ENCODE measurements at places on chromosomes 7 and 10.

DNA sequence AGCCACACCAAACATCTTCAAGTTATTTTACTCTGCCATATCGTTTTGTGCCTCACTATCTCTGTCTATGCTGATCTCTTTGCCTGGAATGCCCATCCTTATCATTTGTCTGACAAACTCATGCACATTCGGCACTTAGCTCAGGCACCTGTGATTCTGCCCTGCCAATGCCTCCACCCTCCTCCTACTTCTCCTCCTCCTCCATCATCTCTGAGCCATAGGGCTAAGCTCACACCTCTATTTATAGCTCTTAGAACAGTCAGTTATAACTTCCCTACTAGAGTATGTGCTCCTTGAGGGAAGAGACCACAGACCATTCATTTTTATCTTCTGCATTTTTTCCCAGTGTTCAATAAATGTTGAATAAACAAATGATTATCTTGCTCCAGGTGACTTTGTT, 51.2 kb upstream of the CDK13 start:
- DNase-seq = no peak

DNA sequence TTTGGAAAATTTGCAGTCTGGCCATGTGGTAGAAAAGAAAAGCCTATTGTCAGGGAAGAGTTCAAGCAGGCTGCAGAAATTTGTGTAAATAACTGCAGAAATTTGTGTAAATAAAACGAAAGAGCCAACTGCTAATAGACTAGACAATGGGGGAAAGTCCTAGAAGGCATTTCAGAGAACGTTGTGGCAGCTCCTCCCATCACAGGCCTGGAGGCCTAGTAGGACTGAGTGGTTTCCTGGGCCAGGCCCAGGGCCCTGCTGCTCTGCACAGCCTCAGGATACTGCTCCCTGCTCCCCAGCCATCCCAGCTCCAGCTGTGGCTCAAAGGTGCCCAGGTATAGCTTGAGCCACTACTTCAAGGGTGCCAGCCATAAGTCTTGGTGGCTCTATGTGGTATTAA, 50.9 kb downstream of the RSBN1L start:
- no peak for DNase-seq

GRCh38 chr7:129343099-129343700, 91.0 kb upstream of the STRIP2 start:
- peak; percentile 52 for DNase-seq

DNA sequence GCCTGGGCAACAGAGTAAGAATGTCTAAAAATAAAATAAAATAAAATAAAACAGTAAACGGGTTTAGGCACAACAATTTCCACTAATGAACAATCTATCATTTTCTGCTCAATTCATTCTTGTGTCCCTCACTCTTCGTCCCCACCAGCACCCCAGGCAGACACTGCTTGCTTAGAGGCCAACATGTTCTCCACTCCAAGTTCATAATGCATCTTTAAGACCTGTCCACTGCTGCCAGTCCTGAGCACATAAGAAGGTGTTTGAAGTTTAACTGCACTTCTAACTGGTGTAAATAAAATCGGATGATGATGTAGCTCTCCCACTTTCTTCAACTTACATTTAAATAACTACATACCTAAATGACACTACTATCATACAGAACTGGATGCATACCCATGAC, 13.2 kb downstream of the PDLIM1 start:
- DNase-seq = no peak

DNA sequence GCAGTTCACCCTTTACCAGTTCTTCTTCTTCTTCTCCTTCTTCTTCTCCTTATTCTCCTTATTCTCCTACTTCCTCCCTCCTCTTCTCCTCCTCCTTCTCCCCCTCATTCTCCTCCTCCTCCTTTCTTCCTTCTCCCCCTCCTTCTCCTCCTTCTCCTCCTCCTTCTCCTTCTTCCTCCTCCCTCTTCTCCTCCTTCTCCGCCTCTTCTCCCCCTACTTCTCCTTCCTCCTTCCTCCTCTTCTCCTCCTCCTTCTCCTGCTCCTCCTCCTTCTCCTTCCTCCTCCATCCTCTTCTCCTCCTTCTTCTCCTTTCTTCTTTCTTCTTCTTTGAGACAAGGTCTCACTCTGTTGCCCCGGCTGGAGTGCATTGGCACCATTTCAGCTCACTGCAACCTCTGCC, 58.0 kb upstream of the LRGUK start:
- DNase-seq = no peak

- no peak for DNase-seq
These were observed 89.9 kb downstream of the CHST15 start for GRCh38 chr10:124003481-124003870.

DNA sequence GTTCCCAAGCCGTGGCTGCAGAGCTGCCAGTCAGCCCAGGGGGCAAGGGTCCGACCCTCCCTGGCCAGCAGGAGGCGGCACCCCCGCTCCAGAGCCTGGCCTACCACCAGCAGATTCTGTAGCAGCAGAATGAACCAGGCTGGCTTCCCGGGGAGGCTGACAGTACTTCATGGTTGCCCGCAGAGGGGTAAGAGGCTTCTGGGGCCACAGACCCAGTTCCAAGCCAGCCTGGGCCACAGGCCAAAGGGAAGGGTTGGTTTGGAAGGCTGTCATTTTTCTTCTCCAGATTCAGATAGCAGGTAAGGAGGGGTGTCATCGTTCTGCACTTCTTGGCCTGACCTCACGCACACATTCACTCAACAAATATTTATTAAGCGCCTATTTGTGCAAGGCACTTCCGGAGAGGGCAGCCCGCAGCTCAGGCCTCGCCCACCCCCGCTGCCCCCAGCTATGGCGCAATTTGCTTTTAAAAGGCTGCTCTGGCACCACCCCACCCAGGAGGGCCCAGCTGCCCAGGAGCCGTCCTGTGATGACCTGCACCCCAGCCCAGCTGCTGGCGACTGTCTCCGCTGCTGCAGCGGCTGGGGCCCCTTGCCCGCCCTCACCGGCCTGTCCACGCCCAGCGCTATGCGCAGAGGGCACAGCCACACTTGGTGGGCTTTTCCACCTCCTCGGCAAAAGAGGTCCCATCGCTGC, 168.5 kb downstream of the LCOR start:
- DNase-seq = peak; percentile 29

GRCh38 chr7:123770378-123770777, 21.6 kb upstream of the WASL start:
- peak; percentile 37 for DNase-seq

DNA sequence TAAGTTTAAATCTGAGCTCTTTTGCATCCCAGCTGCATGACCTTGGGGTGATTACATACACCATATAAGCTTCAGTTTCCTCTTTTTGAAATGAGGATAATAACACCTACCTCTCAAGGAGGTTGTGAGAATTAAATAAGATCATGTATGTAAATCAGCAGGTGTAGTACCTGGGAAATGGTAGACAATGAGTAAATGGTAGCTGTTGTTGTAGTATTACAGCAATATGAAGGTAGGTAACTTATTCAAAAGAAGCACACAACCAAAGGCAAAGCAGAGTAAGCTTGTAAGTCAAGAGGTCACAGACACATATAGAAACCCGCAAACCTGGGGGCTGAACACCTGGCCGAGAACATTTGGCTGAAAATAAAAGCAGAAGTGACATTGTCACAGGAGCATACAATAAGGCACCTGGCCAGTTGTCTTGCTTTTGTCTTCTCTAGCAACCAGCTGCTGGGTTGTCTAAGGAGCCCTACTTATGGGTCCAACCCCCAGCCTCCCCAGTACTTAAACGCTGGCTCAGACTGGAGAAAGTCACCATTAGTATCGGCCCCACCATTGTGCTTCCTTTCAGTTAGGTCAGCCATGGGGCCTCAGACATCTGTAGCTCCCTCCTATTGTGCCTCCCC, 203.6 kb upstream of the MKLN1 start:
- DNase-seq = no peak

DNA sequence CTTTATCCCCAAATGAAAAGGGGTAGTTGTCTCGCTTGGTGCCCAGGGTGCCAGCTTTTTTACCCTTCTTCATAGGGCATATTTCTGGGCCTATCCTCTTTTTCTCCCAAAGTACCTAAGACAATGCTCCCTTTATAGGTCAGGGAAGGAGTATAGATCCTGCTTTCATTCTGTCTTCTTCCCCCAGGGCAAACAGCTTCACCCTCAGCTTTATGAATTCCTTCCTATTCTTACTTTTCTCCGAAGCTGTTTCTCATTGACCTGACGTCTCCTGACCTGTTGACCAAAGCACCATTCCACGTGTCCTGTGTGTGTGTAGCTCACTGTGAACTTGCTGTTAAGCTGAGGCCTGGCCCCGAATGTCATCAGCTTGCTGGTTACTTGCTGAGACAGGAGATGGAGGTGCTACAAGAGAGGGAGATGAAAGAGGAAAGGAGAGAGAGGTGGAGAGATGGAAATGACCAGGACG, 48.9 kb downstream of the PYROXD2 start:
- no peak for DNase-seq

DNA sequence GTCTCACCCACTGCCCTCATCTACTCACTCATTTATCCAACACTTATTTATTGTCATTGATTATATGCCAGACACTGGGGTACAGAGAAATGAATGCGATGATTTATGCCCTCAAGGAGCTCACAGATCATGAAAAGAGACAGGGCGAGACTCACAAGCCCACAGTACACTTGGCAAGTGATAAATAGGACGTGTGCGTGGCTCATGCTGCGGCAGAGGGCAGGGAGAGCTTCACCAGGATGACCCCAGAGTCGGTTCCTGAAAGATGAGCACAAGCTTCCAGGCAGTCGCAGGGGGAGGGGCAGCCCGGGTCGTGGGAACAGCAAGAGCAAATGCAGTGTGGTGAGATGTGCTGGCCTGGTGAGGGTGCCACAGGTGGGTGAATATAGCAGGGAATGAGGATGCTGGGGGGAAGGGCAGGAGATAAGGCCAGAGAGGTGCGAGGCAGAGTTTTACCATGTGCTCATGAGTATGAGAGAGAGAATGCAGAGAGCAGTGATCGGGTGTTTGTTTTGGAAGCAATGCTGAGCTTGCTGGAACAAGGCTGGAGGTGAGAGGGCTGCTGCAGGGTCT, 70.9 kb downstream of the ATXN7L1 start:
- DNase-seq = no peak

DNA sequence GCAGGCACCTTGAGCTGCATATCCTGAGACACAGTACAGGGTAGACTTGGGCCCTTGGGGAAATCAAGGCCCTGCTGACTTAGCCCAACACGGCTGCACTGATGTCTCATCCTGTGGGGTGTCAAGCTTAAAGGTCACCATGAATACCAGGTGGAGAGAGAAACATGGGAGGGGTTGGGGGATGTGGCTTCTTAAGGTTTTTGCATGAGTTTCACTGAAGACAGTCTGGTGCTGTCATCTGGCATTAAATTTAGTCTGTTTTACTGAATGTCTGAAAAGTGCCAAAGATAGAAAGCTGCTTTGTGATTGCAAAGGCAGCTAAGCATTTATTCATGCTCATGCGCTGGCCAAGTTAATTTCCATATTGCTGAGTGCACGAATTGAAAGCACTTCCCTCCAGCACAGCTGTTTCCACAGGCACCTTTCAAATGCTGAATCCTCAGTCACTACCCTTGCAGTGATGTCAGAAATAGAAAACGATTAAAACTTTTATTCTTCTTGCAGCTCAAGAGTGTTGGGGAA, 102.1 kb downstream of the OSBPL3 start:
- DNase-seq = no peak

DNA sequence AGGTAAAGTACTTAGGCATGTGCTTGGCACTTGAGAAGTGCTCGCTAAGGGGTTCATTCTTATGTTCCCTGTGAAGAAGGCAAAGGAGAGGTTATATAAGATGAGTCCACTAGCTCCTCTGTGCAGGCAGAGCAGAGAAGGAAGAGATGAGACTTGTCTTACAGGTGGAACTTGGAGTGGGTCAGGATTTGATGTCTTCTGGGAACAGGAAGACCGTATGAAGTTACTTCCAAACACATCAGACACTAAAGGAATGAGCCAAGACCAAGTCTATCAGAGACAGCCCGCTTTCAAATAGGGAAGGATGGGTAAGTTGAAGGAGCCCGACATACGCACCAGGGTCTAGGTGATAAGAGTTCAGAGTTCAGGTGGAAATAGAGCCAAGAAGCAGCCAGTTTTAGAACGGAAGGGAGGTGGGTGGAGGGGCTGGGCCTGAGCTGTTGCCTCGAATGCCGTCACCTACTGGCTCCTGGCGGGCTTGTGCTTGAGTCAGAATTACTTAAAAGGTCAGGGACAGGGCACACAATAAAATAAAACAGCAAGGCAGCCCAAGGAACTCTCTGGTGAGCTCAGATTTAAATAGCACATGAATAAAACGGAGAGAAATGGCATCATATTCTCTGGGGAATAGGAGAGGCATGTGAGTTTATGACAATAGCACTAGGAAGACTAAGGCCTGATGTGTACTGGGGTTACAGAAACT, 56.1 kb upstream of the GRB10 start:
- DNase-seq = peak; percentile 72

GRCh38 chr7:23524473-23524872, 7.3 kb downstream of the TRA2A start:
- no peak for DNase-seq

DNA sequence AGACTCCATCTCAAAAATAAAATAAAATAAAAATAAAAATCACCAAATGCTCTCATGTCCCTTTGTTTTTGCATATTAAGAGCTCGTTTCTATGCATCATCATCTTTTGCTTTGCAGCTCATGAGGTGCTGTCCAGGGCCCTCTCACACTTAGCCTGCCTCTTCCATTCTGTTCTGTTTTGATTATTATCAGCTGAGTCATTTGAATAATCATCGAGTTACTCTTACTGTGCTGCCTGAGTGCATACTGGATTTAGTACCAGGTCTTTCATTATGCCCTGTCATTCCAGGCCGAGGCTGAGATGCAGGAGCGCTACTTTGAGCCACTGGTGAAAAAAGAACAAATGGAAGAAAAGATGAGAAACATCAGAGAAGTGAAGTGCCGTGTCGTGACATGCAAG, 33.0 kb downstream of the UCMA start:
- peak; percentile 29 for DNase-seq

- no peak for DNase-seq
These were observed 31.7 kb upstream of the OPALIN start for GRCh38 chr10:96390460-96390864.

DNA sequence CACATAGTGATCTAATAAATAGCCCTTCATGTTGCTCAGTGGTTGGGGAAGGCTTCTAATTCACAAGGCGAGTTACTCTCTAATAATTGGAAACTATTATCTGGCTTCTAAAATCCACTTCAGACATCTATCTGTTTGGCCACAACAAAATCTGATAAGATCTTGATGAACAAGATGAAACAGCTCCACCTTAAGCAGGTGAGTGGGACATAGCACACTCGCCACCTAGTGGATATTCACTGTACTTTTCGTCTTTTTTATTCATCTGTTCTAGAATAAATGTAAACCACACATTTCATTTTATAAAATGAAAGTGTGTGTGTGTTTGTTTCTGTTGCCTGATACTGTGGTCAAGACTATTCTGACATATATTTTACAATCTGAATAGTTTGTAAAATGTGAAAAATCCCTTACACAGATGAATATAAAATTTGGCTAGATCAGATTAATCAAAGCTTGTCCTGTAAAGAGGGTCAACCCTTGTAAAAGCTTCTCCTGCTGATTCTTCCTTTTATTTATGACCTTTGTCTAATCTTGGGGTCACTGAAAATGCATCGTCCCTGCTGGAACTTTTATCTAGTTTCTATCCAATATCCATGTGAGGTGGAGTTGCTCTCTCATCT, 26.5 kb upstream of the CNTNAP2 start:
- no peak for DNase-seq

GRCh38 chr7:27177795-27178320, 3.7 kb upstream of the HOXA10 start:
- peak; percentile 32 for DNase-seq

Measured in EL (cell line).